Effector memory CD4-positive, alpha-beta T cell (primary cell): ENCODE measurements at places on chromosomes 7 and 10.

DNA sequence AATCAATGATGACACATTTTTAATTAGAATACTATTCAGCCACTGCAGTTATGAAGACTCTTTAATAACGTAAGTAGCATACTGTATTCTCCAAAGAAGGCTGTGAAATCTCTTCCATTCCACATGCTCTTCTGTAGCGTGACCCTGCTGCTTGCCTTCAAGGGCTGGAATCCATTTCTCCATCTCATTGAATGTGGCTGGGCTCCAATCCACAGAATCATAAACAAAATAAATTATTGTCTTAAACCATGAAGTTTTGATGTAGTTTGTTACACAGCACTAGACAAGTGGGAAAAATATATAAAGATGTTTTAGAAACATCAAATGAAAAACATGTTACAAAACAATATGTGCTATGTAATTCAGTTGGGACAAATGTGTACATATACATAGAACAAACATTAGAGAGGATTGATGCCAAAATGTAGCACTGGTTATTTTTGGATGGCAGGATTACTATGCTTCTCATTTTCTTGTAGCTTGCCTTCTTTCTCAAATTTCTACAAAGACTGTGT lies 410.8 kb upstream of the PODXL start:
- H3K36me3 ChIP-seq, result no peaks in the 10 kb centered on the region
- no peaks in the 10 kb centered on the region for H3K4me1 ChIP-seq
- H3K27me3 ChIP-seq, result no peaks in the 10 kb centered on the region
- no peak for DNase-seq

DNA sequence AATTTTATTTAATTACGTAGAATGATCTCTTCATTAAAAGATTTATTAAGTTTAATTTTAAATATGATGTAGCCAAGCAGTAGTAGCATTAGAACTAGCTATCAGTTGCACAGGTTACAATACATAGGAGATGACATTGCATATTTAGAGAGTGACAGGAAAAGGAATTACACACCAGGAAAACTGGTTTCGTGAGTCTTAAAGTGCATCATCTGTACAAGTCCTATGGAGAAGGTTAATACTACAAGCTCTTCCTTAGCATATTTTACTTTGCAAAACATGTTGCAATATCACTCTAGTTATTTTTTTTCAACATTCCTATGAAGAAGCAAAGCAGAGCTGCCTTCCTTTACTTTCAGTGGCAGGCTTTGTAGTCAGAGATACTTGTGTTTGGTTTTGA lies 20.2 kb upstream of the SEM1 start:
- H3K27me3 ChIP-seq, result no peaks in the 10 kb centered on the region
- DNase-seq, result no peak
- no peaks in the 10 kb centered on the region for H3K4me1 ChIP-seq
- H3K4me3 ChIP-seq, result no peak overlapping the region
- no peaks in the 10 kb centered on the region for H3K36me3 ChIP-seq
- H3K27ac ChIP-seq, result no peak overlapping the region

DNA sequence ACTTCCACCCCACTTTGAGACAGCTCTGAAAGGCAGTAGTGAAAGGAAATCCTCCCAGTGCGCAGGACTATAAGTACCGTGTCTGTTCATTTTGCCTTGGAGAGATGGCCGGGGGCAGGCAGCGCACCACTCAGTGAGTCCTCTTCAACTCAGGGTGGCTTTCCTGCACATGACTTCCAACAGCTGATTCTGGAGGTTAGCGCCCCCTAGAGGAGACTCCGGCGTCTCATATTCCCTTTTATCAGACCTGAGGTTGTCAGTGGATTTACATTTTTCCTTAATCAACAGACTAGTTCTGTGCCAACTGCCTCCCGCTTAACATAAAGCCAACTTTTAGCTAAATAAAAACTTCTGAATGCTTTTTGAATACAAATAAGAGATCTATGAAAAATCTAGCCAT lies 101.0 kb downstream of the HERPUD2 start:
- H3K36me3 ChIP-seq, result no peaks in the 10 kb centered on the region
- no peak overlapping the region for H3K4me3 ChIP-seq
- DNase-seq, result no peak
- H3K4me1 ChIP-seq, result no peaks in the 10 kb centered on the region
- H3K27me3 ChIP-seq, result no peaks in the 10 kb centered on the region

DNA sequence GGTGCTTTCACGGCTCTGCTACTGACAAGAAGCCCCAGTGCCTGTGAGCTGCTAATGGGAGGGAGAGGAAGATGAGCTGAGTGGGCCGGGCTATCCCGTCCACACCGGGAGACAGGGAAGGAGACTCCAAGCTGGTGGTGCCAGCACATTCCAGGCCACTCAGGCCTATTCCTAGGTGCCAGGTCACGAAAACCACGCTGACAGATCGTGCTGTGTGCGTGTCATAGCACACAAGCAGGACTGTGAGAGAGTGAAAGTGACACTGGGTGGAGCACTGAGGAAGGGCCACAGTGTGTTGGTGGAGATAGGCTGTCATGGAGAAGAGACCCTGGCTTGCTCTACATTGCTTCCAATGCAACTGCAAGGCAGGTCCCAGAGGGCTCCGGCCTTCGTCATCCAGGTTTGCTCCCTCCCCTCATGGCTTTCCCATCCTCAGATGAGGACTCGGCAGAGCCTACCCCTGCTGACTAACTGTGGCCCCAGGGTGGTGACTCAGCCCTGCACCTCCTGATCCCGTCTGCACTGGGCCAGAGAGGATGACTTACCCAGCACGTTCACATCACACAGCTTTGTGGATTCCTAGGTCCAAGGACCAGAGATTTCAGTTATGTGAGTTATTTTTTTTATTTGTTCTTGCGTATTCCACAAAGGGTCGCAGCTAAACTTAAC lies 167.3 kb downstream of the EGFR start:
- no peak overlapping the region for H3K27ac ChIP-seq
- no peak for DNase-seq
- H3K4me3 ChIP-seq, result no peak overlapping the region
- H3K4me1 ChIP-seq, result no peaks in the 10 kb centered on the region
- H3K36me3 ChIP-seq, result no peaks in the 10 kb centered on the region

DNA sequence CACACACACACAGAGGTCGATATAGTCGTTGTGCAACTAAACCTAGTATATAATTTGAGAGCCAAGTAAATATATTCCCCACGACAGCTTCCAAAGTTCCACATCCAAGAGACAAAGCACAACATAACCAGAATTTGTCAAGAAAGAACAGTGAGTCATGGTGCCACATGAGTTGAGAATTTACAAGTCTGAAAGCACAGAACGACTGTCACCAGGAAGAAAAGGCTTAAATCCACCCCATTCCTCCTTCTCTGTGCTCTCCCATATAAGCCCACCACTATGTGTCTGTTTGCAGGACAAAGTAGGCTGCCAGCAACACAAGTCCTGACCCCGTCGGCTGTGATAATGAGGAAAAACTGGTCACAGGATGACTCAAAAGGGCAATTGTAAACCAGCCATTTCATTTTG lies 32.8 kb downstream of the GSAP start:
- H3K4me1 ChIP-seq, result no peaks in the 10 kb centered on the region
- H3K4me3 ChIP-seq, result no peak overlapping the region
- H3K36me3 ChIP-seq, result peaks cover 11% of the 10 kb centered on the region

DNA sequence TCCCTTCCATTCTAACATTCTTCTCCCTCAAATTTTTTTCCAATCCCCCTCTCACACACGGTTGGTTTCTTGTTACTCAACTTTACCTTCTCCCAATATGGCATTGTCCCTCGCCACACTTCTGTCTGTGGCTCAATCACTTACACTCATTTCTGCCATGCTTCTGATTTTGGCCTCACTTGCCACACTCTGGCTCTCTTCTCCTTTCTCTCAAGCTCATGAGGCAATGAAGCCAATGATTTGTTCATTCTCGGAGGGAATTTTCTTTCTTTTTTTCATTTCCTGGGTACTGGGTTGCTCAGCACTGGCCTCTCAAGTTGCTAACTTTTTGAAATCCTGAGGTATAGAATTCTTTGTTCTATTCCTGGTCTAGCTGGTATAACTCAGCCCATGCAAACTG lies 4.0 kb upstream of the MYOZ1 start:
- no peak overlapping the region for H3K27ac ChIP-seq
- no peaks in the 10 kb centered on the region for H3K4me1 ChIP-seq
- H3K27me3 ChIP-seq, result no peaks in the 10 kb centered on the region
- no peaks in the 10 kb centered on the region for H3K36me3 ChIP-seq

DNA sequence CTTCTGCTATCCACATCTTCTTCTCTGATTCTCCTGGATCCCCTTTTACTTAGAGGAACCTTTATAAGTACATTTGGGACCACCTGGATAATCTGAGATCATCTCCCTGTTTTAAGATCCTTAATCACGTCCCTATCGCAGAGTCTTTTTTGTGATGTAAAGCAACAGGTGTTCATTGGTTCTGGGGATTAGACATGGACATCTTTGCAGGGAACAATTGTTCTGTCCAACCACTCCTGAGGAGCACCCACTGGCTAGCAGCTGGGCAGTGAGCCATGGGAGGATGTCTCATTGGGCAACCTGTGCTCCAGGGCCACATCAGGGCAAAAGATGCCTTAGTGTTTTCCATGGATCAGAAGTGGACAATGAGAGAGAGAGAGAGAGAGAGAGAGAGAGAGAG lies 56.0 kb downstream of the ZNF800 start:
- no peak overlapping the region for H3K27ac ChIP-seq
- no peaks in the 10 kb centered on the region for H3K27me3 ChIP-seq
- H3K36me3 ChIP-seq, result no peaks in the 10 kb centered on the region
- DNase-seq, result no peak
- H3K4me3 ChIP-seq, result no peak overlapping the region

DNA sequence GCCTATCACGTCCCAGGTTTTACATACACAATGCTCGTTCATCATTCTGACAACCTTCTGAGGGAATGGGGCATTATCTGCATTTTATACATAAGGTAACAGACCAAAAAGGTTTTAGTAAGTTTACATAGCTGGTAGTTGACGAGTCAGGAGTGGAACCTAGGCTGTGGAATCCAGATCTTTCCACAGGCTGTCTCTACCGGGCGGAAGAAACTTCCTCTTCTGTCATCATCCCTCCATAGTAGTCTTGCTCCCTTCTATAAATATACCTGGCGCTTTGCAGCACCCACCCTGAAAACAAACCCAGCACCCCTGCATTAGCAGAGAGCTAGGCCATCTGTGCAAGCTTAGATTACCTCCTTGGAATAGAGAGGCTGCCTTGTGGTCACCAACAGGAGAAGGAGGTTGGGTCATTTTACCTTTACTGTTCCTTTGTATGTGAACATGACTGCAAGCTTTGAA lies 1.3 kb downstream of the TSPAN13 start:
- H3K36me3 ChIP-seq, result no peaks in the 10 kb centered on the region
- H3K4me3 ChIP-seq, result no peak overlapping the region
- DNase-seq, result no peak

DNA sequence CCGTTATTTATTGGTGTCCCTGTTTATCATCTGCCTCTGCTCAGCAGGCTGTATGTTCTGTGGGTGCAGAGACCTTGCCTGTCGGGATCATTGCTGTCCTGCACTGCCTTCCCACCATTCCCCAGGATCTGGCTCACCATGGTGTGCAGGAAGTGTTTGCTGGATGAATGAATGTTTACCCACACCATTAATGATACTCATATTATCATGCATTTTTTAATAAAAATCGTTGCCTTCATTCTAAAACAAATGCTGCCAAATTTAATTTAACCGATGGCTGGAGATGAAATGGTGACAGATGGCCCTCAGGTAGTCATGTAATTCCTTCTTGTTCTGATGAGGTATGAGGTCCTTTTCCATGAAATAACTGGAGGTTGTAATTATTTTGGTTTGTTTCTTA lies 22.5 kb downstream of the PLPP4 start:
- H3K27ac ChIP-seq, result no peak overlapping the region
- no peak for DNase-seq
- no peak overlapping the region for H3K4me3 ChIP-seq
- H3K36me3 ChIP-seq, result no peaks in the 10 kb centered on the region

GRCh38 chr10:96835899-96836298 lies 3.8 kb downstream of the LCOR start:
- no peak overlapping the region for H3K4me3 ChIP-seq
- H3K27me3 ChIP-seq, result no peaks in the 10 kb centered on the region
- no peak overlapping the region for H3K27ac ChIP-seq
- no peak for DNase-seq

GRCh38 chr7:74475243-74475986 lies 21.7 kb downstream of the GTF2IRD1 start:
- no peak for DNase-seq
- no peaks in the 10 kb centered on the region for H3K27me3 ChIP-seq
- H3K4me3 ChIP-seq, result no peak overlapping the region
- no peaks in the 10 kb centered on the region for H3K36me3 ChIP-seq

- DNase-seq, result peak; percentile 39
- no peaks in the 10 kb centered on the region for H3K27me3 ChIP-seq
- no peak overlapping the region for H3K4me3 ChIP-seq
- no peak overlapping the region for H3K27ac ChIP-seq
- H3K36me3 ChIP-seq, result no peaks in the 10 kb centered on the region
Observed at GRCh38 chr7:134605978-134606923, 40.4 kb upstream of the BPGM start.

DNA sequence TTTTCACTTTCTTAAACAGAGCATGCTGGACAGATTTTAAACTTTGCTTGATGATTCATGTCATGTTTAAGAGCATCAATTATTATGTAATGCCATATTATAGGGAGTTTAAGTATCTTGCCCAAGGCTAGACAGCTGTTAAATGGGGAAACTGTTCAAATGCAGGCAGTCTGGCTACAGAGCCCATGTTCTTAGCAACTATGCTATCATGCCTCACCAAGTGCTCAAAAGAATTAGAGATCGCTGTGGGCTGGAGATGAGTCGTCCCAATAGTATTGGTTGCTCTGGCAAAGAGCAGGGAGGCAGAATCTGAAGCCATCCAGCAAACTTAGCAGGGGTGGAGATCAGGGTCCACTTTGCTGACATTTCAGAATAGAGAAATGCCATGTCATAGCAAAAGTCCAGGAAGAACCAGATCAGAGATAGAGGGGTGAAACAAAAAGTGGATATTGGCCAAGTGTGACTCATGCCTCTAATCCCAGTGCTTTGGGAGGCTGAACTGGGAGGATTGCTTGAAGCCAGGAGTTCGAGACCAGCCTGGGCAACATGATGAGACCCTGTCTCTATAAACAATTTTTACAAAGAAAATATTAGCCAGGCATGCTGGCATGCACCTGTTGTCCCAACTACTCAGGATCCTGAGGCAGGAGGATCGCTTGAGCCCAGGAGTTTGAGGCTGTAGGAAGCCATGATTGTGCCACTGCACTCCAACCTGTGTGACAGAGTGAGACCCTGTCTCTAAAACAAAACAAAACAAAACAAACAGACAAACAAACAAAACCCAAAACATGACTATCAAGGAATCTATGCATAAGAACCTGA lies 57.8 kb downstream of the BAMBI start:
- no peaks in the 10 kb centered on the region for H3K36me3 ChIP-seq
- H3K4me1 ChIP-seq, result no peaks in the 10 kb centered on the region
- H3K27me3 ChIP-seq, result no peaks in the 10 kb centered on the region
- H3K4me3 ChIP-seq, result no peak overlapping the region
- no peak for DNase-seq

DNA sequence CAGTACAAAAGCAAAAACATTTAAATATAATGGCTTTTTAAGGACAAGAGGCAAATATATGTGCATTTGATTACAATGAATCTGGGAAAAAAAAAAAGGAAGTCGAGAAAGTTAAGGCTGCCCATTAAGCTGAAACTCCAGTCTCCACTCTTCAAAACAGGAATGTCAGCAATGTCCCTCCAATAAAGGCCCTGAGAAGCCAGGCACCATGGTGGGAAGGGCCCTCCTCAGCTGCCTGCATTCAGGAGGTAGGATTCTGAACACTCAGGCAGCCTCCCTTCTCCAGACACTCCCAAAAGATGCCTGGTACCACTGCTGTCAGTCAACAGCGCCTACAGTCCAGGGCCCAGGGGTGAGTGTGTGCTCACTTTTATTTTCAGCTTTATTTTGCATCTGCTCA lies 121.3 kb upstream of the MGMT start:
- H3K4me3 ChIP-seq, result no peak overlapping the region
- no peaks in the 10 kb centered on the region for H3K4me1 ChIP-seq
- H3K27ac ChIP-seq, result no peak overlapping the region
- DNase-seq, result no peak
